Activated CD4-positive, alpha-beta T cell treated with anti-CD3 and anti-CD28 coated beads for 36 hours (primary cell): ENCODE measurements at places on chromosomes 3 and 15.

- no peak for DNase-seq
These were observed 9.6 kb downstream of the MCM2 start for GRCh38 chr3:127607675-127608361.

DNA sequence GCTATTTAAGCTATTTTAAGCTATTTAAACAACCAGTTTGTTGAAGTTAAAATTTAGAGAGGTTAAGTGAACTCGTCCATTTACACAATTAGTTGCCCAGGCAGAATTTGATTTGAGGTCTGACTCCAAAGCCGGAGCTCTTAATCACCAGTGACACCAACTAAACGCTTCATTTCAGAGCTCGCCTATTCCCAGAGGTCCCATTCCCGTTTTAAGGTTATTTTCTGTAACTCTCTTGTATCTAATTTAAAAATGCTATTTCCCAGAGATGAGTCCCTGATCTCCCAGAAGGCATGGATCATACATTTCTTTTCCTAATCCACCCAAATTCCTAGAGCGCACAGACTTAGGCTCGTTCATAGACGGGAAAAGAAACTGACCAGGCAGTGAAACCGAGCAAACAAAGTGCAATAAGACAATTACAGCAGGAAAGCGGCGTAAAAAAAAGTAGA, 904 bp upstream of the MCTP2 start:
- no peak for DNase-seq

- no peak for DNase-seq
These were observed 260.1 kb downstream of the TUSC7 start for GRCh38 chr3:116969646-116970045.

DNA sequence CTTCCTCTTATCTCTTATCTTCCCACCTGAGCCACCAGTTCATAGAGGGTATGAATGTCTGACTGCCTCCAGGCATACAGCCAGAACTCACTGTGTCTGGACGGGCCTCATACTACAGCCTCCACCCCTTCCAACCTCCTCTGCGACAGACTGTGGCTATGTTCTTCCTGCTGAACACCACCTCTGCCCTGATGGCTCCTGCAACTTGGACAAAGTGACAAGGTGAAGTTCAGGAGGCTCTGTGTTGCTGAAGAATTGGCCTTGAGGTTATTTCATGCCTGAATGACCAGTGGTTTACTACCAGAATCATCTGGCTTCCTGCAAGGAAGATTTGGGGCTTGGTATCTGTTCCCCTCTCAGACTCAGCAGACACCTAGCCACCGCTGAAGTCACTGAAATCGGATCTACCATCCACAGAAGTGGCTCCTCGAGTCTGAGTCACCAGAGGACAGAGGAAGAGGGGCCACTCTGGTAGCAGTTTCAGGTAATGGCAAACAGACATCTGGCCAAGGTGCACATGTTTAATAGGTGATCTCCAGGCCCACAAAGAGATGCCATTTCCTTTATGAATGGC, 14.2 kb upstream of the ULK3 start:
- DNase-seq, result no peak

GRCh38 chr15:51077221-51078153, 17.2 kb downstream of the TNFAIP8L3 start:
- DNase-seq, result peak; percentile 88

- no peak for DNase-seq
These were observed 132.7 kb upstream of the RGMA start for GRCh38 chr15:93221759-93222158.

- no peak for DNase-seq
These were observed 552.3 kb downstream of the NTRK3 start for GRCh38 chr15:87704276-87704675.

DNA sequence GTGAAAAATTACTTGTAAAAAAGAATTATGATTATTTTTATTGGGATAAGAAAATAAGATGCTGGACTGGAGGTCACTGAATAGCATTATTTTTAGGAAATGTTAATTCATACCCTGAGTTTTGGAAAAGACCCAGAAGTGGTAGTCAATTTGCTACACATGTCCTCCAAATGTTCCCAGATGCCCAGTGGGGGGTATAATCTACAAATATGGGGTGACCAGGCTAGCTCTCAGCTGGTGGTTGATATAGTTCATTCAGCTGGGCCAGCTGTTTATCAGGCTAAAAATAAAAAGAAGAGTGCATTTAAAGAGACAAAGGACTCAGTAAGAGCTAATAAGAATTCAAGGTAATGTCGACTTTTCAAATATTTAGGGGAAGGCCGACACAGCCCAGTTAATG, 402.0 kb upstream of the GOLIM4 start:
- no peak for DNase-seq
